ENCODE measurements at places on chromosomes 1 and 21.
A peak's percentile ranks its signal among the peaks of the same experiment; 100 is the strongest.

GRCh38 chr21:27201197-27201596 is 234.3 kb upstream of the ADAMTS5 start:
- DNase-seq = no peak

DNA sequence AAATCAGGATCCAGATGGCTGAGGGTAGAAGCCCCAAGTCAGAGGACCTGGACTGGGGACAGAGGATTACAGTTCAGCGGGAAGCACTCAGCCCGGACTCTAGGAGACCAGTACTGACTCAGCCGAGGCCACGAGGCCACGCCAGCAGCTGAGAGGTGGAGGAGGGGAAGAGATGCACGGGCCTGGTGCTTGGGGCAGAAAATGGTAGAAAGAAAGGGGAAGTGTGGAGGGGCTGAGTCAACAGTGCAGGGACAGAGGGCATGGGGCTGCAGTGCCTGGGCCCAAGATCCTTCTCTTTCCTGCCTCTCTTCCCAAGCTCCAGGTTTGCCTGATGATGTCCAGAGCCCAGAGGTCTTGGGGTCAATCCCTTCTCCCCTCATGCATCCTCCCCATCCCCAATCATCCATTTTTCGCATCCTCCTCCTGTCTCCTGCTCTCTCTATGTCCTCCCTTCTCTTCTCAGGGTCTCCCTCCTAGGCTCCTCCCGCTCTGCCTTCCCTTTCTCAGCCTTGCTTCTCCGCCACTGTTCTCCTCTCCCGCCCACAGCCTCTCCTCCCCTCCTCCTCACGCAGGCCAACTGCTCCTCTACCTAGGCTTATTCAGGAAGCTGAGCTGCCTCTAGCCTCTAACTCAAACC is 7.7 kb downstream of the ARHGEF2 start:
- no peak for DNase-seq

GRCh38 chr1:4408380-4408779 is 246.0 kb upstream of the AJAP1 start:
- DNase-seq = no peak

DNA sequence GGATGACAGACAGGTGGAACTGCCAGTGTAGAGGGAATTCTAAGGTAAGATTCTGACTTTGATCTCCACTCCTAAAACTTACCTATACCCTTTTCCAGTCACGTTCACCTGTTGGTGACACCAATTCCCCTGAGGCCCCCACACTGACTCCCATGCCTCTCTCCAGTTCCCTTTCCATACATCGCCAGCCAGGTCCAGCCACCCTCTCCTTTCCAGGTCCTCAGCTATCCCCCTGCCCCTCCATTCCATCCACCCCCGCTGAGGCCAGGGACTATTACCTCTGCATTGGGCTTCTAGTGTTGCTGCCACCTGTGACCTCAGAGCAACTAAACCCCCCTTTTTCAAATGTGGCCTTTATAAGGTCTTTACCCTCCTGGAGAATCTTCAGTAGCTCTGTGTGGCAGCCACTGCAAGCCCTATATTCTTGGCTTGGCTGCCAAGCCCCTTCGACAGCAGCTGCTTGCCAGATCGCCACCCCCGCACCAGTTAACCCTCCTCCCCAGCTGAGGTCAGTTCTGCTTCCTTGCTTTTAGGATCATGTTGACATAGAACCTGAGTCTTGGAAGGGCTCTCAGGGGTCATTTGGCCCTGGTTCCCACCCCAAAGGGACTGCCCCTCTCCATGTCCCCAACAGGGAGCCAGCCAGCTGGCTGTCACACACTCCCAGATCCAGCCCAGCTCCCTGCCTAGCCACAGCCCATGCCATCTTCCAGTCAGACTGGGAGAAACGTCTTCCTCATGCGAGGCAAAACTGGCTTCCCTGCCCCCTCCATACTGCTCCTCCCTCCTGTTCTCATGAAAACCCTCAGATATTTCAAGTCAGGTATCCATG is 14.7 kb downstream of the CSF1 start:
- peak; percentile 80 for DNase-seq

GRCh38 chr1:207078578-207079132 is 10.0 kb upstream of the C4BPB start:
- no peak for DNase-seq

- DNase-seq = no peak
These were observed 14.9 kb downstream of the ARMH1 start for GRCh38 chr1:44689447-44689765.

GRCh38 chr1:66999640-67000400 is 54.1 kb downstream of the SLC35D1 start:
- DNase-seq = no peak

GRCh38 chr1:24390924-24391782 is 22.4 kb downstream of the STPG1 start:
- DNase-seq = no peak

GRCh38 chr1:204331275-204331674 is 28.5 kb downstream of the PLEKHA6 start:
- no peak for DNase-seq

DNA sequence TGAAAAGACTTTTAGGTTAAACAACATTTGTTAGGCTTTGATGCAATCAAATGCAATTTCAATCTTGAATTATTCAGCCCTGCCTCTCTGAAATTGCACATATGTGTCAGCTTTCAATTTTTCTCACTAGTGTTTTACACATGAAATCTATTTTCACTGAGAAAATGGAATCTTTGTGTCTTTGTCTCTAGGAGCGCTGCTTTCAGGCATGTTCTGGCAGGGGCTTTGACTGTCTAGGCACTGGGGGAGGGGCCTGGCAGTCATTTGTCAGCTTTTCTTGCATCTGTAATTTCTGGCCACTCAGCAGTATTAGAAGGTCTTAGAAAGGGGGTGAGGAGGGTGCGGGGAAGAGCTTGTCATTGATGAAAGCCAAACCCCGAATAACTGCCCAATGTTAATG is 264.4 kb downstream of the PTPRC start:
- no peak for DNase-seq

DNA sequence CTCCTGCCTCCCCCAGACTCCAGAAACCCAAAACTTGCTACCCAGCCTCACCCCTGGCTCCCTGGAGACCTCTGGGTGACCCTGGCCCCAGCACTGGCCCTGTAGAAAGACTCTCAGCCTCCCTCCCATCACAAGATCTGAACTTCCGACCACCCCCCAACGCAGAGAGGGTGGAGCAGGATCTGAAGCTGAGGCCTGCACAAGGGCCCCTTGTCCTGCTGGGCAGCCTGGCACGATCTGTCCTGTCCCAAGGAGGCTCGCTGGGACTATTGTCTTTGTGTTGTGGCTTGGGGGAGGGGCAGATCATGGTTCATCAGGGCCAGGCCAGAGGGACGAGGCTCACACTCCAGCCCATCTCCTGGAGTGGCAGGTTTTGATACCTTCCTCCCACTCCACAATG is 20.0 kb downstream of the PHLDA3 start:
- DNase-seq = no peak

- no peak for DNase-seq
These were observed 1.1 kb upstream of the COQ8A start for GRCh38 chr1:226938903-226939437.

GRCh38 chr1:89260042-89260441 is 12.6 kb downstream of the GBP5 start:
- DNase-seq = no peak

DNA sequence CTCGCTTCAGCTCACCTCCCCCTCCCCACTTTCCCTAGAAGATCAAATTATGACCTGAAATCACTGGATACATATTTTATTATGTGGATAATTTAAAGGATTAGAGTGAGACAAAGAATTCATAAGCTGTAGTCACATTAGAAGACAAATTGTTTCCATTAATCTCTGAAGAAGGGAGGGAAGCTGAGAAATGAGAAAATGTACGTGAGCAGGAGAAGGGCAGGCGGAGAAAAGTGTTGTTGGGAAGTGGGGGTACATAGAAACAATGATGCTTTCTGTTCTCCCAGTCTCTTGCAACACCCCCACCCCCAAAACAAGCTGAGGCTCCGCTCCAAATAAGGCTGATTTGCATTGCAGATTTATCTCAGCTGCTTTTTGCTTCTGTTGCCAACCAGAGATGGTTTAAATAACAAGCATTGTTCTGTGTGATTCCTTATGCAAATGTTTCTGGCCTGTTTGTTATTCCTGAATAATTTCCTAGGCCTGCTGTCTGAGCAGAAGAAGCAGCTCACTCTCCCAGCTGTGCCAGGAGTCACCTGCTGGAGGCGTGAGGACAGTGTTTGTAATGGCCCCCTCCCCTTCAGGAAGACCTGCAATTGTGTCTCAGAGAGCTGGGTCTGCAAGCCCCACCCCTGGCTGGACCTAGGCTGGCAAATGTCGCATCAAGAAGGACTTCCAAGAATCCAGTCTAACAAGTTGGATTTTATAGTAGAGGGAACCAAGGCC is 121.8 kb upstream of the TNR start:
- no peak for DNase-seq

GRCh38 chr1:161227196-161227871 is 1.5 kb downstream of the TOMM40L start:
- DNase-seq = peak; percentile 92

DNA sequence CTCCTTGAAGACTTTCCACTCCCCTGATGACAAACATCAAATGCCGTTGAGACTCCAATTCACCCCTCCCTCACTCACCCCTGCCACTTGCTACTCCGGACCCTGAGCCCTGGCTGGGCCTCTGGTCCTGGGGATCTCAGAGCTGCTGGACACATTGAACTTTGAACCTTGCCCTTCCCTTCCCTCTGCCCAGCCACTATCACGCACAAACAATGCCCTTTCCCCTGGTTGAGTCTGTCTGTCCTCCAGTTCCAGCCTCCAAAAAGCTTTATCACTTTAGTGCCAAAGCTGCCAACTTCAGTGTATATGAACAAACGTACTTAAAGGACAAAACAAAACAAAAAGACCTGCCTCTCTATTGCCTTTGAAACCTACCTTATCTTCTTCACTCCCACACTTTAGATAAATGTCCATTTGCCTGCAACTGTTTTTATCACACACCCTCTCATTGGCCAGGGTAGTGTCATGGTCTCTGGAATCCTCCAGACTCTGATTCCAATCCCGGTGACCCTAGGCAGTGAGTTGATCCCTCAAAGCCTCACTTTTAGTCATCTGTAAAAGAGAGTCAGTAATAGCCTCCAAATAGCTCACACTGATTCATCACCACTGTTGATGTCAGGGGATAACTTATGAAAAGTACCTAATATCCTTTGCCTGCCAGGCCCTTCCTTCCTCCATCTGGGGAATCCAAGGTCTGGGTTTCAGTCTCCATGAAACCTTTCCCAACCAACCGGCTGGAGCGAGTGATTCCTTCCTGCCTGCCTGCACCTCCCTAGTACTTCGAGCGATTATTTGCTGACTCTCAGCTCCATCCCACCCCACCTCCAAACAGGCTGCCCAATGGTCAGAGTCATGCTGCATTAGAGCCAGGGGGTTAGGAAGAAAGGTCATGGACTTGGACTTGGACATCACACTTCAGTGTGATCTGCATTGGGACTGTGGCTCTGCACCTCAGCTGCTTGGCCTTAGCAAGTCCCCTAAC is 15.9 kb upstream of the SPOCD1 start:
- peak; percentile 74 for DNase-seq

- DNase-seq = no peak
These were observed 45.5 kb downstream of the EPS15 start for GRCh38 chr1:51473331-51474115.

DNA sequence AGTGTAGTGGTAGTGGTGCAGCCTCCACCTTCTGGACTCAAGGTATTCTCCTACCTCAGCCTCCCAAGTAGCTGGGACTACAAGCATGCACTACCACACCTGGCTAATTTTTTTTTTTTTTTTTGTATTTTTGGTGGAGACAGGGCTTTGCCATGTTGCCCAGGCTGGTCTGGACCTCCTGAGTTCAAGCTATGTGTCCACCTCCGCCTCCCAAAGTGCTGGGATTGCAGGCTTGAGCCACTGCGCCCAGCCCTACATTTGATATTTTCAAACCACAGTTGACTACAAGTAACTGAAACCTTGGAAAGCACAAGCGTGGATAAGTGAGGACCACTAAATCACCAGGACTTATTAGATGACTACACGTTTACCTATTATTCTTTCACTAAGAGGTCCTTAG is 10.0 kb upstream of the PDPN start:
- DNase-seq = peak; percentile 57

DNA sequence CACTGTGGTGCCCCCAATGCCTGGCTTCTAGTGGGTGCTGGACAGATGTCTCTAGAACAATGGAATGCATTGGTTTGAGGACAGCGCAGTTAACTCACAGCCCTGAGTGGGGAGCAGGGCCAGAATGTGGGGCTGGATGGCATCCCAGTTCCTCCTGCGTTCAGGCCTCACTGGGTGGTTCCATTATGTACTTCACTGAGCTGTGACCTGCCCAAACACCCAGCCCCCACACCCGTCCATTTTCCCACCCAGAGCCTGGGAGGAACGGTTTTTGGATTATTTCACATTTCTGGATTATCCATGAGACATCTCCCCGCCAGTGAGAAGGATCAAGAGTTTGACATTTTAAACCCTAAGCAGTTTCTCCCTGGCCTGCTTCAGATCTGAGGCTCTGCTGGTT is 55.3 kb upstream of the WASF2 start:
- no peak for DNase-seq

GRCh38 chr1:162846256-162847212 is 14.4 kb downstream of the CCDC190 start:
- no peak for DNase-seq

GRCh38 chr1:226687426-226687825 is 51.7 kb downstream of the ITPKB start:
- no peak for DNase-seq

GRCh38 chr1:155499953-155500639 is 62.5 kb downstream of the ASH1L start:
- no peak for DNase-seq

- no peak for DNase-seq
These were observed 2.2 kb upstream of the ADORA3 start for GRCh38 chr1:111505641-111506119.

DNA sequence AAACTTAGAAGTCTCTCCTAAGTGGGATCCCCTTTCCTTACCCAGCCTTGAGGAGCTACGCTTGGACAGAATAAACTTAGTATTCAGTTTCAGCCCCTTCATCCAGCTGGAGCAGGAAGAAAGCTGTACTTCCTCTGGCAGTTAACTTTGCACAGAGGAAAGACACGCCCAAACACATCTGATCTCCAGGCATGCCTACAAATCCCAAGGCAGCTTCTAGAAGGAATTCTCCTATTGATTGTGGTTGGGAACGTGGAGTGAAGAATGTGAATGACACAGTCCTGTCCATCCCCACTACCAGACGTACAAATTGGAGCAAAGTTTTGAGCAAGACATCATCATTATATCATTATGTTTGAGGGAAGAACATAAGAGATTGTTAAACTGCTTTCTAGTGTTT is 6.6 kb upstream of the AK4 start:
- no peak for DNase-seq

DNA sequence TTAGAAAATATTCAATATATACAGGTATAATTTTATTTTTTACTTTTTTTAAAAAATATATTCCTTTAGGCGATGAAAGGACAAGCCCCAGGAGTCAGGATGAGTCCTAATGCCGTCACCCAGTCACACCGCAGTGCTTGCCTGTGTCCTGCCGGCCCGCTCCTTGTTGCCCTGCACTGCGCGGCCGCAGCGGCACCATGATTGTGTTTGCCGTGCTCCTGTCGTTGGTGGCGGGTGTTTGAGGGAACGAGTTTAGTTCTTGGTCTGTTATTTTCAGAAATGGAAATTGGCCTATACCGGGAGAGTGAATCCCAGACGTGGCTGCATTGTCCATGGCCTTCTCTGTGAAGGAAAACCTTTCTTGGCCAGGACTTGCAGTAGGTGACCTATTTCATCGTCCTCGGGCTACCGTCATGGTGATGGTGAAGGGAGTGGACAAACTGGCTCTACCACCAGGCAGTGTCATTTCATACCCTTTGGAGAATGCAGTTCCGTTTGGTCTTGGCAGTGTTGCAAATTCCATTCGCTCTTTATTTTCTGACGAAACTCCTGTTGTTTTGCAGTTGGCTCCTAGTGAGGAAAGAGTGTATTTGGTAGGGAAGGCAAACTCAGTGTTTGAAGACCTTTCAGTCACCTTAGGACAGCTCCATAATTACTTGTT is 45.9 kb upstream of the CRB1 start:
- DNase-seq = no peak
